ENCODE measurements at places on chromosomes 2 and 18. TPM values are rescaled to one million over a fixed set of nuclear protein-coding genes. Genes with fewer than 3 reads are reported as not detected.

The ITGB6 gene
- not detected for total RNA-seq

The ARHGEF33 gene
- 0.50 TPM for total RNA-seq

The MEIS1 gene
- total RNA-seq = 119 TPM

The CPSF3 gene
- total RNA-seq = 53.0 TPM

The FAM110C gene
- total RNA-seq = 0.26 TPM

The RBFA gene
- total RNA-seq = 22.9 TPM

The RUFY4 gene
- total RNA-seq = not detected

The PDE11A gene
- total RNA-seq = not detected

The RAB17 gene
- total RNA-seq = 0.26 TPM

The TMEM169 gene
- 0.26 TPM for total RNA-seq

The TWIST2 gene
- 118 TPM for total RNA-seq

DNA sequence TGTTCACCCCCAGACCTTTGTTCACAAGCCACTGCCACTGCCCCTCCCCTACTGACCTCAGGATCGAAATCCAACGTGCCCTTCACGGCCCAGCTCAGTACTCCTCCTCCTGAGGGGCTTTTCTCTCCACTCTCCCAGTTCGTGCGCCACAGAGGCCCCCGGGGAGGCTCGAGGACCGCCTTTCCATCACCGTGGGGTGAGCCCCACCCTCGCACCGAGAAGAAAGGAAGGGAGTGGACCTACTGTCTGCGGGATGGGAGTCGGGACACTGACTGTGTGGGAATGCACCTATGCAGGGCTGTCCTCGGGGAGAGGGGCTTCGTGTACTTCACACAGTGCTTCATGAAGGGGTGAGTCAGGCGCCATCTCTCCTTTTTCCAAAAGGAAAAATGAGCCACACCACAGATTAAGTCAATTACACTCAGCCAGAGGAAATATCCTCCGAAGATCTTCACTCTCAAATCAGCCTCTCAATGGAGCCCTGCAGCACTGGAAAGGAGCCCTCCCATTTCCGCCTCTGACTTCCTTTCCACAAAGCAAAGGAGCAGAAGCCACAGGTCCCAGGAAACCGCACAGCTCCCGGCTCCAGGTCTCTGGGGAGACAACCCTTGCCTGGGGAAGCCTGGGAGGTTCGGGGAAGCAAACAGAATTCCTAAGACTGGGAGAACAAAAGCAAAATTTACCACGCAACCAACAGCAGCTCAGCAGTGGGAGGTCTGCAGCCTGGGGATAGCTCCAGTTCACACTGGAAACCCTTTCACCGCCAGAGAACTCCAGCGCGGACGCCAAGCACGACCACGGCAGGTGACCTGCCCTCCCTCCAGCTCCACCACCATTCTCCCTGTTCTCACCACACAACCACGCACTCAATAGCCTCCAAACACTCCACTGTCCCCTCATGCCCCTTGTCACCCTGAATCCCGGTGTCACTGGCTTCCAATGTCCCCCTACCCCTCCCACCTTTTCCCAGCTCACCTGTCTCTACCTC lies 21.6 kb downstream of the ADCY3 start:
- no peak for DNase-seq

- no peak for DNase-seq
Measured at GRCh38 chr2:27441958-27442919, at the start of gene KRTCAP3. TSS of gene KRTCAP3 (plus strand) at chr2:27442381. CDS start at chr2:27442413, 32 bp downstream.

DNA sequence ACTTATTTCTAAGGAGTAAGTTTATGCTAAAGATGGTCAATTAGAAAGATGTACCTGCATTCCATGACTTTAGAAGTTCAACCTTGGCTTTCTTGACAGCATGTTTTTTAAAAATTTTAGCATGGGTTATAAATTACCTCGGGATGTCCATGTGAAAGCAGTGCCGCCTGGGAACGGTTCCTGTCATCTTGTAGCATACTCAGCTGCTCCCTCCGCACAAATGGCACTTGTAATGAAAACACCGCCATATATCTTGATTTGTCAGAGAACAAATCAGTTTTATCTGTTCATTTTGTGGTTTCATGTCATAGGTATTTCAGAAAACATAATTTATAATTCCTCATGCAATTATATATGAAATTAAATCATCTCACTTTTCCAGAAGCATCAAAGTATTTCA lies 38.3 kb downstream of the SATB2 start:
- no peak for DNase-seq

GRCh38 chr2:84496386-84496785 lies 19.9 kb upstream of the DNAH6 start:
- DNase-seq = no peak

GRCh38 chr2:30475542-30475941 lies 28.5 kb downstream of the LCLAT1 start:
- peak; percentile 21 for DNase-seq

- no peak for DNase-seq
Measured at GRCh38 chr2:148493822-148494563, 150.6 kb upstream of the EPC2 start.

GRCh38 chr2:24836706-24837105 lies 43.5 kb downstream of the CENPO start:
- DNase-seq = no peak

DNA sequence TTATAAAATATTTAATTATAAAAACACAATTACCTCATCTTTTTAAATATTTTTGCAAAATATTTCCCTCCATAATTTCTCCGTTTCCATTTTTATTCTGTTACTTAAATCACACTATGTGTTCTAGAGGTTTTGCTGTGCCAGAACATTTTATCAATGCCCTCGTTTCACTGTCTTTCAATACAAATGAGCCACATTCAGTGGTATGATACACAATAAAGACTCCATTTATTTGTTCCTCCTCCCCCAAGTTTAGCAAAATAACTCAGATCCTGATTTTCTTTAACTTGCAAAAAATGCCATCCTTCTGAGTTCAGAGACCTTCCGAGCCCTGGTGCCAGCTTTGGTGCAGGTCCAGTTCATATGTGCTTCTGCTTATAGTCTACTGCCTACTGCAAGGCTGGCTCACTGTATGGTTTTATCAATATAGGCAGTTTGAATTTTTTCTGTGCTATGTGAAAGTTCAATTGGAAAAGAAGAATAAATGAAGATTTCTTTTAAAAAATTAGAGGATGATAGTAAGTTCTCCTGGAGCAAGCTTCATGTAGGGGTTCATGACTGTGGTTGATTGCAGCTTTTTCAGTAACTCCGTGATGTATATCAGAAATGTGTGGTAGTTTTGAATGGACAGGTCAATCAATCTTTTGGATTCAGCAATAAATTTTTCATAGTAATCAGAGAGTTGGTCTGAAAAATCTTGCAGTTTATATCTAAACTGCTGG lies 42.5 kb downstream of the APOB start:
- no peak for DNase-seq

- DNase-seq = no peak
Measured at GRCh38 chr2:17607379-17607778, 66.9 kb downstream of the VSNL1 start.

GRCh38 chr2:196368546-196369225 lies 197.3 kb upstream of the STK17B start:
- peak; percentile 6 for DNase-seq

DNA sequence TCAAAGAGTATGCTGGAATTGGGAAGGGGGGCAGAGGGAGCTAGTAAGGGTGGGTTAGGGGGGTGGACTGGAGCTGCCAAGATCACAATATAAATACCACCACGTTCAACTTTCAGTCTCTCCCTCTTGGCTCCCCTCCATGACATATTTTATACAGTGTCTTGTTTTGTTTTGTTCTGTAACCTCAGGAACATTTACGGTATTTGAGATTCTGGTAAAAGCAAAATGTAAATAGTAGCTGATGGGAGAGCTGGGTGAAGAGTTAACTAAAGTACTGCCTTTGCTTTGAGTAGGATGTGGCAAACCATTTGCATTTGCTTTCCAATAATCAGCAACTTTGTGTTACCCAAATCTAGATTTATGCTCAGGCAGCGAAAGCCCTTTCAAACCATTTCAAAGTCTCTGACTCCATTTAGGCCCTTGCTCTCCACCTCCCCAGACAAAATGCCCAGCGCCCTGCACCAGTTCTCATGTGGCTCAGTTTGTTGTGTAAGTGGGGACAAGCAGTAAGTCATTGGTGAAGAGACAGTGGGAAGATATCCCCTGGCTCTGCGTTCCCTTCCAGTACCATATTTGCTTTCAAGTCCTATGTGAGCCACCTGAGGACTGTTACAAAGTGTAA lies 17.4 kb downstream of the IRS1 start:
- DNase-seq = peak; percentile 92

GRCh38 chr18:25229920-25230319 lies 122.0 kb downstream of the ZNF521 start:
- DNase-seq = no peak

DNA sequence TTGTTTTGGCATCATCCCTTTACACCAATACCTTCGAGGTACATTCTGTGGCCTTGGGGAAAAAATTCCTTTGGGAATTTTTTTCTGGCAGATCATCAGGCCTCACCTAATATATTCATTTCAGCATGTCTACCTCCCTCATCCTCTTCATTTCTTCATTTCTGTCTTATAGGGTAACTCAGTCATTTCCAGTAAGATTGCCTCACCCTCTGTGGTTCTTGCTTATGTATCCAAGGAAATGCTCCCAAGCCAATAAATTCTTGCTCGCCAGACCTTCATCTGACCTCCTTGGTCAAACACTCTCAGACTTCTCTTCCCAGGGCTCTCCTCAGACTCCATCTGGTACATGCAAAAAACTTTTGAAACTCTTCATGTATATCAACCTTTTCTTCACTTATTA lies 265.6 kb downstream of the TMX3 start:
- peak; percentile 96 for DNase-seq
